H9 (cell line): ENCODE measurements at places on chromosomes 13 and 19.
A peak's percentile ranks its signal among the peaks of the same experiment; 100 is the strongest.

DNA sequence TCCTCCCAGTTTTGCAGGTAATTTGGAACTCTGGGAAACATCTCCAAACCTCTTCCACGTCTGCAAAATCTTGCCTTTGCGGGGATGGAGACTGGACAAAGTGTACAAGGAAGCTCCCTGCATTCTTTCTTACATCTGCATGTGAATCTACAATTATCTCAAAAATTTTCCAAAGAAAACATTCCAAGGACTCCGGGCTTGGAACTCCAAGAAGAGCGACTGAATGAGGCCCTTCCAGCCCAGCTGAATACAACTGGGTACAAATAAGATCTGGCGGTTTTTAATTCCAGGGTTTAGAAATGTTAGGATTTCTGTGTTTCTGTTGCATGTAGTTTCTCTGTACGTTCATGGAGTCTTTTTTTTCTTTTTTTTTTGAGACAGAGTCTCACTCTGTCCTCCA, 28.5 kb downstream of the EXOC3L2 start:
- DNase-seq = no peak

DNA sequence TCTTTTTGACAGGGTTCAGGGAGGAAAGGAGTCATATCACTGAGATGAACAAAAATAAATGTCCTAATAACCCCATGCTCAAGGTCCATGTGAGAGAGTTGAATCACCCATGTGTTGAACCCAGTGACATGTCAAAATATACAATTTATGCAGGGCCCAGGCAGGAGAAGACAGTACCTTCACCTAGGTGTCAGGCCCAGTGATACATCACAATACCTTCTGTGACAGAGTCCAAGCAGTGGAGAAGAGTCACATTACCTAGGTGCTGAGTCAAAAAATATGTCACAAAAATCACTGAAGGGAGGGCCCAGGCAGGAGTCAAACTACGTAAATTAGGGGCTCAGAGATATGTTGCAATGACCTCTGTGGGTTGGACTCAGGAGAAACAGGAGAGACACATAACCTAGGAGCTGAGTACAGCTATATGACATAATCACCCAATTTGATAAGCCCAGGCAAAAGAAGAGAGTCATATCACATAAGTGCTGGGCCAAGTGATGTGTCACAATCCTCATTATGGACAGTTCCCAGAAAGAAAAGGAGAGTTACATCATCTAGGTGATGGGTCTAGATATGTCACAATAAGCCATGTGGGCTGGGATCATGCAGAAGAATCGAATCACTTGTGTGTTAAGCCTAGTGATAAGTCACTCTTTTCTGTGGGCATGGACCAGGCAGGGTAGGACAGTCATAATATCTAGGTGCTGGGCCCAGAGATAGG, 13.8 kb upstream of the ZNF724 start:
- DNase-seq = no peak

GRCh38 chr13:47112205-47112902, 215.5 kb upstream of the HTR2A start:
- peak; percentile 53 for DNase-seq

DNA sequence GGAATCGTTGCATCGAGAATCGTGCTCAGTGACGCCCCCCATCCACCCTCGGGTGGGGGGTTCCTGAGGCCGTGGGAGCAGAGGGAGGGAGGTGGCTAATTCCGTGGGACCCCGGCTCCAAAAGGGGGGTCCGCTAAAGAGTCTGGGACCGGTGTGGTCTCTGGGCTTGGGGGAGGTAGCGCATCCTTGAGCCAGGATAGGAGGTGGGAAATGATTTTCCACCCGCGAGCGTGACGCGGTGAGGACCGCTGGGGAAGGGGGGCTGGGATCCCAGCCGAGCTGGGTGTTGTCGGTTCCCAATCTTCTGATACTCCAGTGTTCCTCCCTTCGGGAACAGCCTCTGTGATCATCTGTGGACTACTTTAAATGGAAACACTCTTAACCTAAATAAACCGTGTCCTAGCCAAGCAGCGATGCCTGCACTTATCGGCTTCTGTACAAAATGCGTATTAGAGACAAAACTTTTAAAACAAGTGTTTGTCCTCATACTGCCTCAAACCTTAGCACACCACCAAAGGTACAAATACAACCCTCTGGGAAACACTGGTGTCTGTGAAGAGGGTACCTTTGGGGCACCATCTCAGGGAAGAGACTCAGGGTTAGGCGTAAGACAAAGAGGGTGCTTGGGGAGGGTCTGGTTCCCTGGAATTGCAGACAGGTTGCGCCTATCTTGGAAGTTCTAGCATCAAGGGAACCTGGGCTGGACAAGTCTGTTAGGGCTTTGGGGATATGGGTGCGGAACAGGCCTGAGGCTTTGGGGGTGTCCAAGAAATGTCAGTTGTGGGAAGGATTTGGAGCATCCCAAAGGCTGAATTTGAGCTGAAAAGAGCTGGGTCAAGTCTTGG, 16.0 kb downstream of the KCNC3 start:
- DNase-seq = no peak

DNA sequence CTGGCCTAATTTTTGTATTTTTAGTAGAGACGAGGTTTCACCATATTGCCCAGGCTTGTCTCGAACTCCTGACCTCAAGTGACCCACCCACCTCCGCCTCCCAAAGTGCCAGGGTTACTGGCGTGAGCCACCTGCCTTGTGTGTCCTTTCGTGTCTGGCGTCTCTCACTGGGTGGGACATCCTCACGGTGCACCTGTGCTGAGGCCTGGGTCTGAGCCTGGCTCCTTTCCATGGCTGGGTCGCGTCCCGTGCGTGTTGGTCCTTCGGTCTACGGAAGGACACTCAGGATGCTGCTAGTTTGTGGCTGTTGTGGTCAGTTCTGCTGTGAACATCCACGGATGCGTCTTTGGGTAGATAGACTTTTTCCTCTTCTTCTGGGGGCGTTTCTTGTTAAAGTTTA, 19.6 kb downstream of the PIAS4 start:
- no peak for DNase-seq

DNA sequence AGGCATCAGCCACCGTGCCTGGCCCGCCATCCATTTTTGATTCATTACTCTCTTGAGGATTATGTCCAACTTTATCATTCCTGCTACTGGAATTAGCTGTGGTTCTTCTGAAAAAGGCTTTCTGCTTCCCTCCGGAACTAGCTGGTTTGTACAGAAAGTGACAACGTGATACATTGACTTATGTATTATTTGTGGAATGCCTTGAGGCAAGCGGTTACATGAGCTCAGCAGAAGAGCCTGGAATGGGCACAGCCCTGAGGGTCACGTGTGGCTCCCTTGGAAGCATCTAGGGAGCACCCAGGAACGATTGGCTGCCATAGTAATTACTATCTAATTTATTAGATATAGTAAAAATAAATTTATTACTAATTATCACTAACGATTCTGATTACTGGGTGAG, 14.4 kb upstream of the RETN start:
- DNase-seq = no peak

DNA sequence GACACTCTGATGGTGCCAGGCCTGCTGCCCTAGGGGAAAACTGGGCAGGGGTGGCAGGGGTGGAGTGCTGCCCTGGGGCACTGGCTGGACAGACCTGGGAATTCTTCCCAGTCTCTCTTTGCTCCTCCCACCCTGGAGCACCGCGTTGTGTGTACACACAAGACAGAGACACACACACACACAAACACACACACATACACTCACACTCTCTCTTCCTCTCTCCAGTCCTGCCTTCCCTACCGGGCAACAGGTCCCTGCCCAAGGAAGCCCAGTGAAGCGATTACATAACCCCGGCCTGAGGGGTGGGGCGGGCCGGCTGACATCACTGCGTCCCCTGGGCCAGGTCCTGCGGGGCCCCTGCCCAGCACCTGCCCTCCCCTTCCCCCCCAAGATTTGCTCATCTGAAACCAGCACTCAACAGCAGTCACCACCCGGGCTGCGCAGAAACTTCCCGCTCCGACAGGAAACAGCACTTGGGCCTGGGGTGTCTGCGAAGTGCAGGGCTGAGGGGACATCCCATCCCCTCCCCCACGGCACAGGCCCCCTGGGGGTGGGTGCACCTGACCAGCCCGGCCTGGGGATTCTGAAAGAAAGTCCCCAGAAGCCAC, 1.2 kb downstream of the MKNK2 start:
- DNase-seq = peak; percentile 55

DNA sequence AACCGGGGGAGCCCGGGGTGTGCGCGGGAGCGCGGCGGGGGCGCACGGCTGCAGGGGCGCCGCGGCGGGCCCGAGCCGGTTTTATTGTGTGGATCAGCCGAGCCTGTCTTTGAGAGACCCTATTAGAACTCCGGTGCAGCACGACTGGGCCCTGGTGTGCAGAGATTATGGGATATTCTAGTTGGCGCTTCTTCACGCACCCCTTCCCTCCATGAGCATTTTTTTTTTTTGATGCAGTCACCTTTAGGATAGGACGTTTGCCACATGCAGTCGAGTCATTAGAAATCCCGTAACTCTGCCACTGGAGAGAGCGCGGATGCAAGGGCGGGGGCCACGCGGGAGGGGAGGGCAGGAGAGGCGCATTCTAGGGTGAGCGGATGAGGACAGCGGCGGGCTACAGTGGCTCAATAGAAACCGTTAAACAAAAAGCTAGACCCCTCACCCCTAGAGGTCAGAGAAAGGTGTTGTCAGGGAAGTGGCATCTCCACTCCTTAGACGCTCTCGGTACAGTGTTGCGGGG, 3.7 kb downstream of the FGF9 start:
- DNase-seq = peak; percentile 40

DNA sequence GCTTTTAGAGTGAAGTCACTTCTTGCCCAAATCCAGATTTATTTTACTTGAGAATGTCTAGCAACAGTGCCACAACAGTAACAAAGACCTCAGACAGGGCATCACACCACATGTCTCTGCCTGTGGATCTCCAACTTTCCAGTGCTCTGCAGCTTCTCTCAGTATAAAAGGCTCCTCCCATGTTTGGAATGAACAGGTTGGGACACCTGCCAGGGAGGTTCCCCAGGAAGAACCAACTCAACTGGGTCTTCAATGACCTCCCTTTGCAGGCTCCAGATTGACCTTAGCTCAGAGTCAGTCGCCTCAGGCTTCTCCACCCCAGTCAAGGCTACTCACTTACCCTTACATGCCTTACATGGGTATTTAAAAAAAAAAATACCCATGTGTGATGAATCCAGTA, 3.4 kb downstream of the ZNF823 start:
- no peak for DNase-seq

- DNase-seq = no peak
Measured at GRCh38 chr19:7905268-7905667, 1.6 kb downstream of the MAP2K7 start.

- no peak for DNase-seq
Measured at GRCh38 chr13:113430378-113431110, 22.7 kb downstream of the ADPRHL1 start.

- DNase-seq = peak; percentile 80
Measured at GRCh38 chr13:30307194-30307970, at the start of gene KATNAL1. Gene KATNAL1, minus strand, starts transcription at chr13:30307551. Its CDS starts 23,774 bp downstream, at chr13:30283777.

DNA sequence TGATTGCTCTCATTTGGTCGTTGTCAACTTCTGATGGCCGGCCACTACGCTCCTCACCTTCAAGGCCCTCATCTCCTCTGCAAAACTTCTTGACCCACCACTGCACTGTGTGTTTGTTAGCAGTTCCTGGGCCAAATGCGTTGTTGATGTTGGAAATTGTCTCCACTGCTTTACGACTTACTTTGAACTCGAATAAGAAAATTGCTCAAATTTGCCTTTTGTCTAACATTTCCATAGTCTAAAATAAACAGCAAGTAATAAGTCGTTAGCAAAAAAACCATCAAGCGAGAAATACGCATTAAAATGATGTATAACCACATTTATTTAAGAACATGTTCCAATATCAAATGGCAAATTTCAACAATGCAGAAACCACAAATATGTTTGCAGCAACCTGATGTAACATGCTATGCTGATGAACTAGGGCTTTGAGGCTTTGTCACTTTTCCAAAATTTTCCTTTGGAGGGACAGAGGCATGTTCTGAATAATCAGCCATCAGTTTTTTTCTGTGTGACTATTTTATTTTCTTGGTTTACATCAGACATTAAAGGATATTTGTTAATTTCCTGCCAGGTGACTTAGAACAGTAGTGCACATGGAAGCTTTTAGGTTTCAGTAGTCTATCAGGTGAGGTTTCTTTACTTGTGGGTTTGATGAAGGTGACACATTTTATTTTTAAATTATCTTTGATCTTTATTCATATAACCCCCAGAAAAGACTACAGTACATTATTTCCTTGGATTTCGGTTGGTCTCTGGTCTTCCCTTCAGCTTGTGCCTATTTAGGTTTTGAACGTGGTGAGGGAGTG, 74.7 kb upstream of the TEX29 start:
- DNase-seq = no peak

- DNase-seq = peak; percentile 39
Measured at GRCh38 chr13:99968521-99969452, 2.8 kb downstream of the ZIC5 start.

DNA sequence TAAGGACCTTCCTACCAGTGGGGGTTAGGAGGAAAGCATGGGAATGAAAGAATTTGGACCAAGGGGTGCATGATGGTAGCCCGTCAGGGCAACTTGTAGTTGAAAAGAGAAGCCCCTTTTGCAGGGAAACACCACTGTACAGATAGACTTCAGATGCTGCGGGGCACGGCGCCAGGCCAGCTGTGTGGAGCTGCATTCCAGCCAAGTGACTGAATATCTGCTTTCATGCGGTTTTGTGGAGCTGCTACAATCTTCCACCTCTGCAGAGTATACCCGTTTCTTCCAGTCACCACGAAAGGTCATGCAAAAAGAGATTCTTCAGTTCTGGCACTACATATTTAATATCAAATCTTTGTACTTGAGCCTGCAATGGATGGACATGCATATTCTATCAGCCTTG, 104.7 kb downstream of the RGCC start:
- no peak for DNase-seq

- no peak for DNase-seq
Measured at GRCh38 chr13:98273067-98273823, 96.2 kb upstream of the RNF113B start.

DNA sequence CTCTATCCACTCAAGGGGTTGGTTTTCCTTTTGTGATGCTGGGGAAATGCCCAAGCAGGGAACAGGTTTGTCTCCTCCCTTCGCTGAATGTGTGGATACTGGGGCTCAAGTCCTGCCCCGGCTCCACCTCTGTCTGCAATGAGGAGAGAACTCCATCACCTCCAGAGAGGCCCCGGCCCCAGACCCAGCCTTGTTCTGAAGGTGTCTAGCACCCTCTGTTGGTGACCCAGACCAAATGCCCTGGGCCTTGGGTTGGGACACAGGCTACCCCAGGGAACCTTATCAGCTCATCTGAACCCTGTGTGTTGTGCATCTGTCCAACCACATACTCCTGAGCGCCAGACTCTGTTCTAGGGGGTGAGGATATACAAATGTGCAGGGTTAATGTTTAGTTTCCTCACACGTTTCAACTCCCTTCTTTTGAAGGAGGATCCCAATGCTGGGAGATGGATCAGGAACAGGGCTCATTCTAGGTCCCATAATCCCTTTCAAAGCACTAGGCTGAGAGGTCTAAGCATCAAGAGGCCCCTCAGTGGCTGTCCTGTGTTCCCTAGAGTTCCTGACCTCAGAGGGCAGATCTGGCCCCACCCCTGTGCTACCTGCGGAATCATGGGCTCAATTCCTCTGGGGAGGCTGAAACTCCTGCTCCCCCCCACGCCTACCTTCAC, 112.5 kb upstream of the SLC7A1 start:
- peak; percentile 86 for DNase-seq

- no peak for DNase-seq
Measured at GRCh38 chr19:43395561-43395960, 19.1 kb upstream of the TEX101 start.

- DNase-seq = no peak
Measured at GRCh38 chr19:46480415-46480814, 9.1 kb upstream of the PNMA8A start.

GRCh38 chr19:4446704-4447200, 10.8 kb downstream of the UBXN6 start:
- no peak for DNase-seq

- no peak for DNase-seq
Measured at GRCh38 chr13:20521364-20522115, 4.1 kb downstream of the CRYL1 start.

GRCh38 chr19:3115916-3116602, 19.8 kb upstream of the GNA15 start:
- DNase-seq = peak; percentile 78
